ENCODE measurements at places on chromosomes 6 and 20.

DNA sequence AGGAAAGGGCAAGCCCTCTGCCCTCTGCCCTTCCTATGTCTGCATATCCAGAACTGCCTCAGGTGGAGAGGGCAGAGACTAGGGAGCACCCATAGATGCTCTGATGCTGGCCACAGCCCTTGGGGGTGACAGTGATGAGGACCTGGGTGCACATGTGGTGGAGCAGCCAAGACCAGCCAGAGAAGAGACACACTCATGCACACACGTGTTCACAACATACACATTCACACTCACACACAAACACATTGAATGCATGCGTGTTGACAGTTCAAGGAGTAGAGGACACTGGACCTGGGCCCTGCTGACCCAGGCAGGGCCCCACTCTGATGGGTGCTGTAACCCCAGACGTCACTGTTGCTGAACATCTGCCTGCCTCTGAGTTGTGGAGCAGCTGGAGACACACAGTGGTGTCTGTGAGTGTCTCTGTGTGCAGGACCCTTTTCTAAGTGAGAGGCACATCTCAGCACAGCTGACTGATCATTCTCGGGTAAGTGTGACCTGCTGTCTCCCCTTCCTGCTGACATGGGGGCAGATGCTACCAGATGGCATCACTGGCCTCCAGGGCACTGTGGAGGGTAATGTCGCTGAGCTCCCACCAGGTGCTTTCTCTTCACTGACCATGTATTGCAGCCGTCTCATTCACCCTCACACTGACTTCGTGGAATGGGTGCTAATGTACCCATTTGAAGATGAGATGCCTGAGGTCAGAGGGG lies 30.1 kb upstream of the MAS1L start:
- no peak for DNase-seq

DNA sequence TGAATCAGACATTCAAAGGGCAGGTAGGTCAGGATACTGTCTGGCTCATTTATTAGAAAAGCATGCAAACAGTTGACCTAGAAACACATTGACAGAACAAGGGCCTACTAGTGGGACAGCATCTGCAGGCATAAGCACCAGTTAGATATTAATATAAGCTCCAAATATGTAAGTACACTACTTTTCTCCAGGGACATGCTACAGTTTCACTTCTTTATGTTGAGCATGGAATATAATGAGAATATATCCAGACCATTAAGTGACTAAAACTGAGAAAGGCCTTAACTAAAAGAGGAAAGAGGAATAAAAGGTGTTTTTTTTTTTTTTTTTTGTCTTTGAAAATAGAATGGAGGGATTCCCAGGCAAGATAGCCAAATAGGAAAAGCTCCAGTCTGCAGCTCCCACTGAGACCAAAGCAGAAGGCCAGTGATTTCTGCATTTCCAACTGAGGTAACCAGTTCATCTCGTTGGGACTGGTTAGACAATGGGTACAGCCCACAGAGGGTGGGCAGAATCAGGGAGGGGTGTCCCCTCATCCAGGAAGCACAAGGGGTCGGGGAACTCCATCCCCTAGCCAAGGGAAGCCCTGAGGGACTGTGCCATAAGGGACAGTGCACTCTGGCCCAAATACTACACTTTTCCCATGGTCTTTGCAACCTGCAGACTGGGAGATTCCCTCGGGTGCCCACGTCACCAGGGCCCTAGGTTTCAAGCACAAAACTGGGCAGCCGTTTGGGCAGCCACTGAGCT lies 251.6 kb downstream of the PHF3 start:
- DNase-seq, result no peak

GRCh38 chr6:136439514-136440190 lies 110.6 kb downstream of the MAP7 start:
- DNase-seq, result no peak

- DNase-seq, result no peak
Measured at GRCh38 chr20:57663241-57663640, 43.0 kb upstream of the ZBP1 start.

- DNase-seq, result peak; percentile 11
Measured at GRCh38 chr6:149560736-149561135, 5.4 kb upstream of the GINM1 start.

DNA sequence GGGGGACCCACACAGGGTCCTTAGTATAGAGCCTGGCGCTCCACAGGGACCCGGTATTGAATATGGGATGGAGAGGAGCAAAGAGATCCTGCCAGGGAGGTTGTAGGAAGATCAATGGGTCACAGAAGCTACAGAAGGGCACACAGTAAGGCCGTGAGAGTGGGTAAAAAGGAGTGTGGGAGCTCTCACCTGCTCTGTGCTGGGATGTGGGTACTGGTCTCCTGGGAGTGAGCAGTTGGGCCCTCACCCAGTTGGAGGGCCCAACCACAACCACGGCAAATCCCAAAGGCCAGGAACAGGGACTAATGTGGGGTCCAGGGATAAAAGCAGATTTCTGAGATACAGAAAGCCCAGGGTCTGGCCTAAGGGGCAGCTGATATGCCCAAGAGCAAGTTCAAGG lies 73.4 kb upstream of the RNF24 start:
- DNase-seq, result no peak

GRCh38 chr6:28134716-28135115 lies 7.0 kb upstream of the ZKSCAN8 start:
- DNase-seq, result no peak

DNA sequence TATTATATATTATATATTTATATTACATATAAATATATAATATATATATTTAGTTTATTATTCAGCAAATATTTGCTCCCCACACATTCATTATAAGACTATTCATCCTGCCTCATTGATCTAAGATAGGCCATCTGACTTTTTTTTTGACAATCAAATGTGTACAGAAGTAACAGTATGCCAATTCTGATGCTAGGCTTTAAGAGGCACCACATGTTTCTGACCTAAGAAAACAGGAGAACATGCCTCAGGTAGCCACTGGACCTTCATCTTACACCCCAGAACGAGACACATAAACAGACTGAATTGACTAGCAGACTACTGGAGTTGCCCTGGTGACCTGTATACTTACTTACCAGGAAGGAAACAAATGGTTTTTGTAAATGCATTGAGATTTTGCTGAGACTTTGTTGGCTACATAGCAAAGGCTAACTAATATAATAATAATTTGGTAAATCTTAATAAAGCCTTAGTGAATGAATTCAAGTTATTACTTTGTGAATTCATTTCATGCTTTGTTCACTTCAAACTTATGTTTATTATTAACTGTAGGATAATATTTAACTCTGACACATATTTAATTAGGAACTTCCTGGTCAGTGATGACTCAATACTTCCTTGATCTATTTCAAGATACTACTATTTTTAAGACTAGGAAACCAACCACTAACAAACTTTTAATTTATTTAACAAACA lies 13.4 kb upstream of the MYO6 start:
- no peak for DNase-seq

DNA sequence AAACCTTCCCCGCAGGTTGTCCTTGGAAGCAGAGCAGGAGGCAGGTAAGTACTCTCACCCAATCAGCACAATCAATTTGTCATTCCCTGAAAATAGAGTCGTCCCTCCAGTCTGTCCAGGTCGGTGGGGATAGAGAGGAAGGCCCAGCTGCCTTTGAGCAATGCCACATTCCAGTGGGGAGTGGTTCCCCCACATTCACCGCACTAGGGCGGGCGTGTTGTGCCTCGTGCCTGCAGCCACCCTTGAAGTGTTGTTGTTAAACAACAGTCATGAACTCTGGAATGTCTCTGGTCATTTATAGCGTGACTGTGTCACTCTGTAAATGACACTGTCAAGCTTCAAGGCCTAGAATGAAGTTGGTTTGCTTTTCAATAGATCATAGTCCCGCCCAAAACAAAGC lies 33.4 kb downstream of the PRDM1 start:
- DNase-seq, result no peak

DNA sequence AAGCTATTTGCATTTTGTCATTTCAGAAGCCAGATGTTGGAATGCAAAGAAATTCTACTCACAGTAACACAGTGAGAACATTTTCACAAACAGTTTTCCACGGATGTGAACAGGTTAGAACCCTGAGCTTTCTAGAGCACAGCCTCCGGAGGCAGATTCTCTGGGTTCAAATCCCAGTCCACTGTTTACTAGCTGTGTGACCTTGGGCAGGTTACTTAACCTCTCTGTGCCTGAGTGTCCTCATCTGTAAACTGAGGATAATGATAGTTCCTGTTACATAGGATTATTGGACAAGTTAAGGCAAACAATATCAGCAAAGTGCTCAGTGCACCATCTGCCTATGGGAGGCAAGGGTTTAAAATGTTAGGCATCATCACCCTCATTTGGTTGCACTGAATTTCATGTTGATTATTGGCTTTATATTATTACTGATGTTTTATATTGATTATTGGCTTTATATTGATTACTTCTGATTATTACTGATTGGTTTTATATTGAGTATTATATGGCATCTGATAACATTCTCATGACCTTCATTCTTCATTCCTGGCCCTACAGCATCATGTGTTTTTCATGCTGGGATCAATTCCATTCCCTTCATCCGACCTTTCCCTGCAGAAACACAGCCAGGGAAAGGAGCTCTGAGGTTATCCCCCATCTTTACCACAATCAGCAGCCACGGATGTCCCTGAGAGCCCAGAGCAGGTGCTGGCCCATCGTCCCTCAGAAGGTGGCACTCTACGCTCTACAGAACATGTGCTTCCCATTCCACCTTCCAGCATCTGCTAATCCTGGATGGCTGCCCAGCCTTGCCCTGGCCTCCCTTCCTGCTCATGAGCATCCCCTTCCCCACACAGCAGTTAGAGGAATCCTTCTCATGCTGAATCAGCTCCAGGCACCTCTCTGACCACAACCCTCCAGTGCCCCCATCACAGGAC lies 283.1 kb downstream of the PREX1 start:
- DNase-seq, result no peak

DNA sequence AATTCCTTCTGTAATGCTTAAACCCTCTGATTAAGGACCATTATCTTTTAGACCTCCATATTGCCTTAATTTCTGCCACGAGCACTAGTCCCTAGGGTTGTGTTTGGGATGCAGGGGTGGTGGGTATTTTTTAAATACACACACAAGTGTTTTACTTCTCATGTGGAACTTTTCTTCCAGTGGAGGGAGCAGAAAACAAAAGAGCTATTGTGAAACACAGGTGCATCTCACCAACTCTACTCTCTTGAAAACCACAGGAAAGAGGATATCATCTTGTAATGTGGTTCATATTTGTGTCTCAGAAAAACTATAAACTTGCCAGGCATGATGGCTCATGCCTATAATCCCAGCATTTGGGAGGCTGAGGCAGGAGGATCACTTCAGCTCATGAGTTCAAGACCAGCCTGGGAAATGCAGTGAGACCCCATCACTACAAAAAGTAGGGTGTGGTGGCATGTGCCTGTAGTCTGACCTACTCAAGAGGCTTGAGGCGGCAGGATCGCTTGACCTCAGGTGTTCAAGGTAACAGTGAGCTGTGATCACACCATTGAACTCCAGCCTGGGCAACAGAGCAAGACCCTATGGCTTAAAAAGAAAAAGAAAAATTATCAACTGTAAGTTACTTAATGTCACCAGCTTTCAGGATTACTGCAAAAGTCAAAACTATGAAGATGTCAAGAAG lies 37.3 kb downstream of the MRS2 start:
- no peak for DNase-seq

- no peak for DNase-seq
Measured at GRCh38 chr20:10462516-10462915, 27.4 kb downstream of the SLX4IP start.

GRCh38 chr20:60395991-60396390 lies 437.8 kb downstream of the CDH26 start:
- no peak for DNase-seq

DNA sequence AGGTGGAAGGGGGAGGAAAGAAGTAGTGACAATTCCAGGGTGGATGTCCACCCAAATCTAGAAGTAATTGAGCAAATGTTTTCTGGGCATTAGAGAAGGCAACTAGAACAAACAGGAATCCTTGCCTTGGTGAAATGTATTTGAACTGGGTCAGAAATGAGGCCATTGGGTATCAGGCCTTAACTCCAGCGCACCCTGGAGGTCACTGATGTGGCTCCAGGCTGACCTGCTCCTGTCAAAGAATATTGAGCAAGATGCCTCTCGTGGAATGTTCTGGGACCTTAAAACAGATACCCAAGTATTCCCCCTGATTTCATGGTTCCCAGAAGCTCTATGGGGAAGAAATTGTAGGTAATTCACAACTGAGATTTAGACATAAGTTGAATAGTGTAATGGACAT lies 6.9 kb downstream of the HLA-DPB1 start:
- no peak for DNase-seq

GRCh38 chr6:137783710-137784109 lies 83.3 kb upstream of the TNFAIP3 start:
- DNase-seq, result no peak

- no peak for DNase-seq
Measured at GRCh38 chr20:1122388-1123315, 4.2 kb downstream of the PSMF1 start.

DNA sequence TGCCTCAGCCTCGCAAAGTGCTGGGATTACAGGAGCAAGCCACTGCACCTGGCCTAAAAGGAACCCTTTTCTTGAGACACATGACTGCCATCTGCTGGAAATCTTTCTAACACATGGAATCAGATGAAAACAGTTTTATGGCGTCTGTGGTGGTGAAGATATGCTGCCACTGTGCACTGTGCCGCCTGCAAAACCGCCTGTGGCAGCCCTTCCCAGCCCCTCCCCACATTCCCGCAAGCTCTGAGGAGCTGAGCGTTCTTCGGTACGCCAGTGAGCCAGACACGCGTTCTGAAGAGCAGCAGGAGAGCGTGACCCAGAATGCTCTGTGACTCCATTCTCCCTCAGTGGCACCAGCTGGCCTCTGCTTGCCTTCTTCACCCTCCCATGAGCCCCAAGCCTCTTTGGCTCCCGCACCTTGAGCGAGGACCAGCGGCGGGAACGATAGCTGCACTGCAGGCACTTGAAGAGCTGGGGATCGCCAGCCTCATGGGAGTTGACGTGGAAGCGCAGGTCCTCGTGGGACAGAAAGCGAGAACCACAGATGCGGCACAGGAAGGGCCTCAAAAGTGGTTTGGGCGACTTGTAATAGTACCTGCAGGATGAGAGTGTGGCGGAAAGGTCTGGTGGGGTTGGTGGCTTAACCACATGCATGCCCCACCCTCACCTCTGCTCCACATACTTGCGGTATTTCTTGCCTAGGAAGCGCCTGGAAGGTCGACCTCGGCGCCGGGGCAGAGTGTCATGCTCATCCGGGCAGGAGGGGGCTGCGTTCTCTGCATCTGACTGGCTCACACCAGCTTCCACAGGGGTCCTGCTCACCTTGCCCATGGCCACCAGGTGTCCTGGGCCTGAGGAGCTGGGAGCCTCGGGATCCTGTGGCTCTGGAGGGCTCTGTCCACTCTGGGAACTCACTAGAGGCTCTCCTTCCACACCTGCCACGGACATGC lies 8.7 kb downstream of the ZNF335 start:
- no peak for DNase-seq

- DNase-seq, result no peak
Measured at GRCh38 chr20:34771680-34772081, 53.8 kb downstream of the NCOA6 start.

- no peak for DNase-seq
Measured at GRCh38 chr6:56532766-56533551, 109.7 kb downstream of the DST start.

GRCh38 chr6:27295301-27296079 lies 16.6 kb downstream of the POM121L2 start:
- no peak for DNase-seq

Data from activated naive CD4-positive, alpha-beta T cell treated with Interleukin-2 at 50 U/mL for 16 hours (primary cell).